Stimulated activated CD4-positive, alpha-beta T cell treated with anti-CD3 and anti-CD28 coated beads, Interleukin-15, amount 100 ng/mL, for 48 hours (primary cell): ENCODE measurements at places on chromosomes 2 and 18.

- no peak for DNase-seq
These were observed 32.1 kb upstream of the HS6ST1 start for GRCh38 chr2:128350736-128351135.

DNA sequence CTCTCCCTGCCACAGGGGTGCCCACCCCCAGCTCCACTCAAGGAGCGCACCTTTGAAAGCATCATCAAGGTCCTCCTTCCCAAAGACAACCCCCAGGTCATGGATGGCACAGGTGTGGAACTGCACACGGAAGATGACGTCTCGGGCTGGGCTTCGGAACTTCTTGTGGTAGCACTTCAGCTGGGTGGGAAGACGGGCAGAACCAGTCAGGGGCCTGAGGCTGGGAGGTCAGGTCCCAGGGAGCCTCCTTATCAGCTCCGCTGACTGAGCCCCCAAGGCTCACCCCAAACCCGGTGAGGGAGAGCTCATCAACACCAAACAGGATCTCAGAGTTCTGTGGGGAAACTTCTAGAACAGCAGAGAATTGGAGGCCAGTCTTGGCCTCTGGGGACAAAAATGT, 117.8 kb downstream of the TNS1 start:
- DNase-seq, result no peak

- no peak for DNase-seq
These were observed 28.8 kb downstream of the SH3BP4 start for GRCh38 chr2:234980451-234981187.

DNA sequence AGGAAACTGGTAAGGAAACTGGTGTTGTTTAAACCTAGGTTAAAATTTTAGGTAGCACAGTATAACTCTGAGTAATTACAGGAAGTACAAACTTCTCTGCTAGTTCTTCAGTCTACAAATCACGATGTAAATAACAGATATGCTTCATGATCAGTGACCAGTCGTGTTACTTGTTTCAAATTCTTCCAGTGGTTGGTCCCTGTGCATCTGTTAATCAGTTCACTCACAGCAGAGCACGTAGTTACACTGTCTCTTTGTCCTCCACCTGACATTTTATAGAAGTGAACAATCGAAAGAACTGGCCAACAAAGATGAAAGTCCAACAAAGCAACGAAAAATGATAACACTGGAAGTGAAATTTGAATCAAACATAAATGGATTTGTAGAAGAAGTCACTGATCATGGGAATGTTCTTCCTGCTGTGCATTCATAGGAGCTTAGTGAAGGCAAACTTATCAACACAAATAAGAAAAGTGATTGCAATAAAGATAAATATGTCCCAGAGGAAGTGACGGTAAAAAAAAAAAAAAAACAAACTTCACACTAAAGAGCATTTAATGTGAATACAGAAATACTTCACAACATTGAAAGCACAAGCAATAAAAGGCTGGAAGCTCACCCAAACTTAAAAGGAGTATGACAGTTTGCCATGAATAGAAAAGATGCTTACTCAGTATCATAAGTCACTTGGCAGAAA, 7.0 kb downstream of the EIF2AK2 start:
- DNase-seq, result no peak

DNA sequence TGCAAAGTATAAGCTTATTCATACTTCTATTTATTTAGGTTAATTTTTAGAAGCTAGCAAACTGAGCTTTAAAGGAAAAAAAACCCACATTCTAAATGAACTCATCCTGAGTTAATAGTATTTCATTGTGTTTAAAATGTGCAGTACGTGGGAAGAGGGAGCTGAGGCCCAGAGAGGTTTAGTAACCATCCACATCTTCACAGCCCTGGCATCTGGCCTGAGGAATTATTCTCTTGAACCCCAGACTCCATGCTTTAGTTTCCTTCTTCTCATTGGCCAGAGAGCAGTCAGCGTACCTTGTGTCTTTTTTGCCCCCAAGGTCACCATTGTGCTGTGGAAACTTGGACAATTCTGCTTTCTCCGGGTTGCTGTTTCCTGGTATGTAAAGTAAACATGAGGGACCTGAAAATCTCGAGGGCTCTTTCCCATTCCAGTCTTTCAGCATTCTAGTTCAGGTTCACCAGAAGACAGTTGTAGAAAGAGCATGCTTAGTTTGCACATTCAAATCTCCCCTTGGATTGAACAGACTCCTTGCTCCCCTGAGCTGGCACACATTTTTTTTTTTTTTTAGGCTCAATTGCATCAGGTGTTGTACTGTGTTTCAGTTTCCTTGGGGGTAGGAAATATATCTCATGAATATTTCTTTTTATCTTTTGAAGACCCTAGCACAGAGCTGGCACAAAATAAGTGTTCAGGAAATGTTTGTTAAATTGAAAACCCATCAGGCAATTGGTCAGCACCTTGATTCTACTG, 81.4 kb downstream of the MYCN start:
- DNase-seq, result no peak

GRCh38 chr2:1889099-1889650, 144.9 kb upstream of the PXDN start:
- DNase-seq, result no peak

DNA sequence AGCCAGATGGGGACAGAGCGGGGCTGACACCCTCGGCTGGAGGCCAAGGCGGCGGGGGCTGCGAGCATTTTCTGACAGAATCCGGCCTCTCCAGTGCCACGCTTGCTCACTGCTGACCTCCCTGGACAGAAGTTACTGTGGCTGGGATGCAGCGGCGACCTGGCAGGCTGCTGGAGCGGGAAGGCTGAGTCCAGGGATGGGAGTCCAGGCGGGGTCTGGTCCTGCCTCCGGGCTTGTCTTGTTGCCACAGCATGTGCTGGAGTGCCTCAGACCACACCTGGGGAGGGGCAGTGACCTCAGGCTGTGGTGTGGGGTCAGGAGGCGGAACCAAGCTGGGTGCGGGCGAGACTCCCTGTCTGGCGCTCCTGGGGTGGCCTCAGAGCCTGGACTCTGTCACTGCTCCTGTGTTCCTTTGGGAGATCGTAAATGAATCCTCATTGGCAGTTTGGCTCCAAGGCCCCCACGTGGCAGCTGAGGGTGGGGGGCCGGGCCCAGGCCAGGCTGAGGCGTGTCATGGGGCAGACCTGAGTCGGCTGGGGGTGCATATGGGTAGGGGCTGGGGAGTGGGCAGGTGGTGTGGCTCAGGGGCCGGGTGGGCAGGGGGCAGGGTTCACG, 5.5 kb downstream of the BOK start:
- no peak for DNase-seq

GRCh38 chr2:138757384-138757783, 22.8 kb downstream of the NXPH2 start:
- DNase-seq, result no peak

- no peak for DNase-seq
These were observed 478.8 kb downstream of the ADCYAP1 start for GRCh38 chr18:1383465-1383864.

DNA sequence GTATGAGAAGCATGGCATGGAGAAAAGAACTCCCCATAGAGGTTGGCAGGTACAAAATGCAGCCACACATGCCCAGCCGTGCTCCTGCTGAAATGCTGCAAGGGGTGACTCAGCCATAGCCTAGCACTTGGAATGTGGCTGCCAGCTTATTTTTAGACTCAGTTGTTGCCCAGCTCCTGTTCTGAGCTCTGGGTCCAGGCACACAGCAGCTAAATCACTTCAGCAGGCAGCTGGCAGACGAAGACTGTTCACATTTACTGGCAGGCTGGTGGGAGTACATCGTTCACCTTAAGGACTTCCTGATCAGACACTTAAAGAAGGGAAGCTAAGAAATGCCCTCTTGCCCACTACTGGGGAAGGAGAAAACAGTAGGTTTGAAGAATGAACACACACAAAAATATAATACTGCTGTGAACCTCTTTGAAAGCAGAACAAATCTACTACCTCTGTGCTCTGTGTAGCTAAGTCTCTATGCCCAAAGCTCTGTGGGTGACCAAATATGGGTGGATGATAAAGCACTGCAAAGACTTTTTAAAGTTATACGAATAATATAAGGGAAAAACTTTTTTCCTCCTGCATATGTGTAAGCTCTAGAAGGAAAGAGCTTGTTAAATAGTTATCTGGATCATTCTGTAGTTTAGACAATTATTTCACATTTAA, 146.1 kb downstream of the LNPK start:
- no peak for DNase-seq

DNA sequence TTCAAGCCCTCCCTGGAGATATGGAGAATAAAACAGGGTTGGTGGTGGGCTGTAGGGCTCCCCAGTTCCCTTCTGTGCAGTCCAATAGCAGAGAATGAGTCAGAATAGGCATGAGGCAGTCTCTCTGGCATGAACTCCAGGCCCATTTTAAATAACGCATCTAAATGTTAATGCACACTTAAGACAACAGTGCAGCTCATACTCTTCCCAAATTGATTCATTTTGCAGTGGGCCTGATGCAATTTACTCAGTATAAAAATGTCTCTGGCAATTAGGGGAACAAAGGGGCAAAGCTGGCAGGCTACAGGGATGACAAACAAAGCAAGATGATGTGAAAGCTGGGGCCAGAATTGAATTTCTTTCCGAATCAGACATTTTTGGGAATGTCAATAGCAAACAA, 402.8 kb downstream of the CLIP4 start:
- DNase-seq, result no peak

DNA sequence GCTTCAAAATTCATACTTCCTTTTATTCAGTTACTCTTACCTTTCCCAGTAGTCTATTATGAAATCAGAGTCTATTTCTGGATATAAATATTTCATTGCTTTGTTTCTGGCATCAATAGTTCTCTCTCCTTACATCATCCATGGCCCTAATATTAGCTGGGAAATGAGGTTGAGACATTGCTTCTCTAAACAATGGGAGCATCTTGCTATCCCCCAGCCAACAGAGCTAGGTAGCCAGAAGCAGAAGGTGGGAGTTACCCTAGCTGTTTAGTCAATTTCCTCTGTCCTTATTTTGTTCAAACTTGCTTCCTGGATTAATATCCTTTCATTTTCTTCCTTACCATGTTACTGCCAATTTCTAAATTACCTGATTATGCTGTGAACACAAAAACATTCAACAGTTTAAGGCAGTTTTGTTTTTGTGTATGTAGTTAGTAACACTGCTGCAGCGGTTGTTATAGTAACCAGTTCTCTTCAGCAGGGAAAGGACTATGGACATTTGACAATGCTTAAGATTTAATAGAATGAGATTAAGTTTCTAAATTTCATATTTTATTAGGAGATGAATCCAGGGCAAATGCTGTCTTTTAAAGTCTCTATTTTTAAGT, 160.5 kb upstream of the KCNJ3 start:
- DNase-seq, result no peak

DNA sequence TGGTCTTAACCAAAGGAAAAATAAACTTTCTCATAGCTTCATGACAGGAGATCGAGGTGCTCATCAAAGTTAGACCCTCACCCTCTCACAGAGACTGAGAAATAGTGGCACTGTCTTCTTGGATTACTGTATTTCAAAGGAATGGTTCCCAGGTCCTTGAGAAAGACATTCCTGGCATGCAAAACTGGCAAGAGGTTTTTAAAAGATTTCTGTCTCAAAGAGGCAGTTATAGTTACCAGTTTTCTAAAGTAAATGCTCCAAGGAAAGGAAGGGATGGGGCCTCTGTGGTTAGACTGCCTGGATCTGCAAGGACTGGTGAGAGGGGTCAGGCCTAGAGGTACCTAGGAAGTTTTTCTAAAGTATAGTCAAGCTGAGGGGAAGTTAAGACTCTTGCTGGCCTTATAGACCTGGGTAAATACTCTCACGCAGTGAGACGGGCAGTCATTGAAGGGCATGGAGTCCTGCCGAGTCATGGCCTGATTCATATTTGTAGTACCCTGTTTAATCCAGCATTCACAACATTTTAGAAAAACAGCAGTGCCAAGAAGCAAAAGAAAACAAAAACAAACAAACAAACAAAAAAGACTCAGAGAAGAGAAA, 226.1 kb downstream of the DOK6 start:
- no peak for DNase-seq

GRCh38 chr2:228023619-228024018, 152.2 kb downstream of the DAW1 start:
- no peak for DNase-seq
